ENCODE measurements at places on chromosomes 12 and 14.

DNA sequence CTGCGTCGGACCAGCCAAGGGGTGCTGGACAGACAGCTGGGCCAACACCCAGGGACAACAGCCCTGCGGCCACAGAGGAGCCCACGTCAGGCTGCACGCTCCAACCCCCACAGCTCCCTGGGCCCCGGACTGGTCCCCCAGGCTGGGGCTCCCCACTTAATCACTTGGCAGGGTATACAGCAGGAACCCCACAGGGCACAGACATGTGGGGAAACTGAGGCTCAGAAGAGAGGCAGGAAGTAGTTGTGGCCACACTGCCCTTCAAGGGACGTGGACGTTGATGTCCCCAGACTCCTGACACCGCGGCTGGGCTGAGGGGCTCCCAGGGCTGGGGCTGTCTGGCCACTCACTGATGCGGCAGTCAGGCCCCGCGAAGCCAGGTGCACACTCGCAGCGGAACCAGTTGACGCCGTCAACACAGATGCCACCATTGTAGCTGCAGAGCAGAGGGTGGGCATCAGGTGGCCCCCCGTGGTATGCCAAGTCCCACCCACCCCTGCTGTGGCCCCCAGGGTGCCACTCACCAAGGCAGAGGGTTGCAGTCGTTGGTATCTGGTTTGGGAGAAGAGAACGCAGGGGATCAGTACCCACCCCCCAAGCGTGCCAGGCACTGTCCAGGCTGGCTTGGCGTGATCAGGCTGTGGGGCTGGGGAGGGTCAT lies 21.5 kb downstream of the JAG2 start:
- no peak for DNase-seq

DNA sequence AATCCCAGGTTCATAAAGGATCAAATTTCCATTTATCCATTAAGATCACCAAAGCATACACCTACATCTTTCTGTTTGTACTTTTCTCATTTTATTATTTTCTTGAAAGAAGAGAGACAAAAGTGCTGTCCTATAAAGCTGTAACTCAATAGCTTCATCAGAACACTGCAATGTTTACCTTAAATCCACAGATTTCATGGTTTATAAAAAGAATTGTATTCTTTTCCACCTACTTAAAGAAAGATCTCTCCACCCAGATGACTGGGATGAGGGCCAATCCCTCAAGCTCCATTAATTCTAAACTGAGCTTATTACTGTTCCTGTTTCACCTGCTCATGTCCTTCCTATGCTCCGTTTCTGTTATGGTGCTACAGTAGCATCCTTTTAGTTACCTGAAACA lies 470.6 kb downstream of the BCAT1 start:
- no peak for DNase-seq

- peak; percentile 65 for DNase-seq
Observed at GRCh38 chr12:89166525-89166934, 185.8 kb downstream of the DUSP6 start.

- peak; percentile 54 for DNase-seq
Observed at GRCh38 chr12:26195641-26196420, 458 bp downstream of the SSPN start.

DNA sequence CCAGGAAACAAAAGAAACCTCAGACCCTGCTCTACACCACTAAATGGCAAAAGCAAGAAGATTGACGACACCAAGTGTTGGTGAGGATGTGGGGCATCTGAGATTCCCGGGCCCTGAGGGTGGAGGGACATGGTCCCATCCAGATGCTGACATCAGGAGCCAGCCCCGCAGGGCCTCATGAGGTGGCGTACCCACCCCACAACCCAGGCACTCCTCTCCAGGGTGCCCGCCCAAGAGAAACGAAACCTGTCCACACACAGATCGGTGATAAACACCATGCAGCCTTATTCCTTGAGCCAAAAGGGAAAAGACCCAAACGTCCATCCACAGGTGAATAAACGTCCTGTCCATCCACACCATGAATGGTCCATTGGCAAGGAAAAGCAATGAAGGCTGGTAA lies 54.8 kb upstream of the C14orf180 start:
- DNase-seq = no peak

DNA sequence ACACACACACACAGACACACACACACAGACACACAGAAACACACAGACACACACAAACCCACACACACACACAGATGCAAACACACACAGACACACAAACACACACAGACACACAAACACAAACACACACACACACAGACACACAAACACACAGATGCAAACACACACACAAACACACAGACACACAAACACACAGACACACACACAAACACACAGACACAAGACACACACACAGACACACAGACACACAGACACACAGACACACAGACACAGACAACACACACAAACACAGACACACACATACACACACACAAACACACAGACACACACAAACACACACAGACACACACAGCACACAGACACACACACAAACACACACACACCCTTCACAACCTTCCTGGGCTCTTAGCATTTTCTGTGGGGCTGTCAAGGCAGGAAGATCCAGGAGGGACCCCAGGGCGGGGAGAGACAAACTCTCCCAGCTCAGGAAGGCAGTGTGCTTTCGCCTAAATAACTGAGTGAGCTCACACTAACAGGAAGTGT lies 24.2 kb upstream of the INF2 start:
- no peak for DNase-seq

DNA sequence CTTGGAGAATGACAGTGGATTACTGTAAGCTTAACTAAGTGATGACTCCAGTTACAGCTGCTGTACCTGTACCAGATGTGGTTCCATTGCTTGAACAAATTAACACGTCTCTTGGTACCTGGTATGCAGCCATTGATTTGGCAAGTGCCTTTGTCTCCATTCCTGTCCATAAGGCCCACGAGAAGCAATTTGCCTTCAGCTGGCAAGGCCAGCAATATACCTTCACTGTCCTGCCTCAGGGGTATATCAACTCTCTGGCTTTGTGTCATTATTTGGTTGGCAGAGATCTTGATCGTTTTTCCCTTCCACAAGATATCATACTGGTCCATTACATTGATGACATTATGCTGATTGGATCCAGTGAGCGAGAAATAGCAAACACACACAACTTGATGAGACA lies 29.4 kb upstream of the POP5 start:
- no peak for DNase-seq

GRCh38 chr12:112419297-112420133 lies 768 bp downstream of the PTPN11 start:
- peak; percentile 58 for DNase-seq

DNA sequence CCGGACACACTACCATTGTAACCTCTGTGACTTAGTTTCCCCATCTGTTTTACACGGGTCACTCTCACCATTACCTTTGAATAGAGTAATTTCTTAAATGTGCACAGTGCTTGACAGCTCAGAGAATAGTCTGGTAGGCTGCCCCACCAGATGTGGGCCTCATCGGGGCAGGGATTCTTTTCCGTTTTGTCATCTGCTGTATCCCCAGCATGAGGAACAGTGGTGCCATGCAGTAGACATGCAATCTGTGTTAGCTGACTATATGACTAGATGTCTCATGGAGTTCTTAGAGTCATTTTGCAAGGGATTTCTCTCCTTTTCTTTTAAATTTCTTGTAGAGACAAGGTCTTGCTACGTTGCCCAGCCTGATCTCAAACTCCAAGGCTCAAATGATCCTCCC lies 44.9 kb upstream of the PLEKHG3 start:
- DNase-seq = no peak

DNA sequence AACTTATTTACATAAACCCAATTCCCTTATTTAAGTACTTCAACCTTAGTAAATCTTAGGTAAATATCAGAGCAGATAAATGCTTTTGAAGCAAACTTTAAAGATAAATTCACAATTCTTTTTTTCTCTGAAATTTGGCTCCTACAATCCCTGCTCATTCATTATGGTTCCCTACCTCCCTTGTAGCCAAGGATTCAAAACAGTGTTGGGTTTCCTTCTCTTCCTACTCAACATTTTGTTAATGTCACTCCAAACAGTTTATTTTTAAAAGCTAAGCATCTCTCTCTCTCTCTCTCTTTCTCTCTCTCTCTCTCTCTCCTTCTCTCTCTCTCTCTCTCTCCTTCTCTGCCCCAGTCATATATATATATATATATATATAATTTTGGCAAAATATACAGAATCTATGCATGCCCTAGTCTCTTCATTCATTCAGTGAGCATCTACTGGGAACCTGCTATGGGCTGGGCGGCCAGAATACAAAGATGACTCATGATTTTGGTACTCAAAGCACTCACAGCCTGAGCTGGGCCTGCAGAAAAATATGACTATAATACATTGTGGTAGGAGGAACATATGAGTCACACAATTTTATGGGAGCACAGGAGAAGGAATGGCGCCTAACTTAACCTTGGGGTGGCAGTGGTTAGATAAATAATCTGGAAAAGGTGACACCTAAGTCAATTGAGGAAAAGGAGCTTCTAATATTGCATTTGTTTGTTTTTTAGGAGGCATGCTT lies 123.7 kb upstream of the DHRS4 start:
- DNase-seq = peak; percentile 5

DNA sequence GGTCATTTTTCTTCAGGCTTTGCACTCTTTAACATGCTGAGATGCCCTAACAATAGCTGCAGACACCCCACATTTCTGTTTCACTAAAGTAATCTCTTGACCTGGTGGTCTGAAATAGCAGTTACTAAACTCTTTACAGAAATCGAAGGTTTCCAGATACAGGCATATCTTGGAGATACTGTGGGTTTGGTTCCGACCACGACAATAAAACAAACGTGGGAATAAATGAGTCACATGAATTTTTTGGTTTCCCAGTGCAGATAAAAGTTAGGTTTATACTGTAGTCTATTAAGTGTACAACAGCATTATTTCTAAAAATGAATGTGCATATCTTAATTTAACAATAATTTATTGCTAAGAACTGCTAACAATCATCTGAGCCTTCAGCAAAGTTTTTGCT lies 208.7 kb downstream of the EGLN3 start:
- DNase-seq = no peak

GRCh38 chr14:30251017-30251416 lies 307.9 kb upstream of the G2E3 start:
- no peak for DNase-seq

DNA sequence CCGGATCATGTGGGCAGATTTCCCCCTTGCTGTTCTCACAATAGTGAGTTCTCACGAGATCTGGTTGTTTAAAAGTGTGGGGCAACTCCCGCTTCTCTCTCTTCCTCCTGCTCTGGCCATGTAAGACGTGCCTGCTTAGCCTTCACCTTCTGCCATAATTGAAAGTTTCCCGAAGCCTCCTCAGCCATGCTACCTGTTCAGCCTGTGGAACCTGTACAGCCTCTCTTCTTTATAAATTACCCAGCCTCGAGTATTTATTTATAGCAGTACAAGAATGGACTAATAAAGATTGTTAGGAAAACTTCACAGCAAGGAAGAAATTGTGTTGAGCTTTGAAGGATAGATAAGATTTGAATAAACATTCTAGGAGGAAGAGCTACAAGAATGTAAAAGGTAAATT lies 52.1 kb downstream of the KDM5A start:
- DNase-seq = no peak

DNA sequence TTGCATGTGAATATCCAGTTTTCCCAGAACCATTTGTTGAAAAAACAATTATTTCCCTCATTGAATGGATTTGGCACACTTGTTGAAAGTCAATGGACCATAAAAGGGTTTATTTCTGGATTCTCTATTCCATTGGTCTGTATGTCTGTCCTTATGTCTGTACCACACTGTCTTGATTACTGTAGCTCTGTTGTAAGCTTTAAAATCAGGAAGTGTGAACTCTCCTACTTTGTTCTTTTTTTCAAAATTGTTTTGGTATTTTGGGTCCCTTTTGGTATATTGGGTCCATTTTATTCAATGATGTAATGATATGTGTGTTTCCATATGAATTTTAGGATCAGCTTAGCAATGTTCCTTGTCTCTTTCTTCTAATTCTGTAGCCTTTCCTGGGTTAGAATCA lies 64.8 kb downstream of the PPP2R5C start:
- no peak for DNase-seq

DNA sequence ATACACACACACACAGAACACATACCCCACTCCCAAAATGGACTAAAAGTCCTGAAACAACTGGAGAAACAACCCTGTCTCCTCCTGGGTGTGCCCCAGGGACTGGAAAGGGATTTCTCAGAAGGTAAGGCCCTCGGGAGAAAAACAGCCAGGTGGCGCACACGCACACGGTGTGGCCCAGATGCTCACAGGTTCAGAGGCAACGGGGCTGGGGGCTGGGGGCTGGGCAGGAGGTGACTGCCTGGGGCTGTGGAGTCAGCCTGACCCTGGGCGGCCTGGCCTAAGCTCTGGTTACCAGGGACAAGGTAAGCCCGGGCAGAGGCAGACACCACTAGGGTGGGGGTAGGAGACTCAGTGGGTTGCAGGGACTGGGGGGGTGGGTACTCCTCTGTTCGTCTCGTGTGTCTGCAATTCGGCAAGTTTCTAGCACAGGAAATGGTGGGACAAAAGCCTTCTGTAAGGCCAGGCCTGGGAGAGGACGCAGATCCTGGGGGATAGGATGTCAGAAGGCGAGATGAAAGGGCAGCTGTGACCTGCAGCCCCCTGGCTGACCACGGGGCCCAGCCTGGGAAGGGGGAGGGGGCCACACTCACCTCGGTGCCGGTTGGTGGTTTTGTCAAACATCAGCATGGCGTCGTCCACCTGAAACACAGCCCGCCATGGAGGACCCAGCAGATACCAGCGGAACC lies 10.4 kb downstream of the MSI1 start:
- DNase-seq = no peak

GRCh38 chr14:35365130-35366055 lies 39.2 kb downstream of the NFKBIA start:
- no peak for DNase-seq

GRCh38 chr12:124881123-124881522 lies 17.5 kb upstream of the SCARB1 start:
- no peak for DNase-seq

GRCh38 chr14:90788031-90788430 lies 28.2 kb downstream of the TTC7B start:
- DNase-seq = no peak

- no peak for DNase-seq
Observed at GRCh38 chr14:36517242-36518030, 2.6 kb downstream of the NKX2-1 start.

- no peak for DNase-seq
Observed at GRCh38 chr12:65637774-65638173, 186.5 kb upstream of the HMGA2 start.

GRCh38 chr12:67268335-67268895 lies 743 bp upstream of the CAND1 start:
- DNase-seq = peak; percentile 99
